ENCODE measurements at places on chromosomes 3 and 15.
A peak's percentile ranks its signal among the peaks of the same experiment; 100 is the strongest.

DNA sequence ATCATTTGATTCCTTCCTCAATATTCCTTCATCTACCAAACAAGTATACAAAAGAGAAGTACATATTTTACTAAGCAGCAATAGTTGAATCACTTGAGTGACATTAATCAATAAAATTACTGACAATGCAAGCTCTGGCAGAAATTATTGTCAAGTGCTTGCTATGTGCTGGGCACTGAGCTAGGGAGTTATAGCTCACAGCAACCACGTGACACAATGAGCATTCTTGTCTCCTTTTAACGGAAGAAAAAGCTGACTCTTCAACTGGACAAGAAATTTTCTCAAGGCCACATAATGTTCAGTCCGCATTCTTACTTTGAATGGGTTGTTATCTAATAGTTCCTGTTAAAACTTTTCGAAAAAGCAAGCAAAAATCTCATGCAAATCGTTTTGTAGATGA, 500.1 kb downstream of the PYDC2 start:
- ATAC-seq: no peak

GRCh38 chr3:7106635-7107034, 245.7 kb downstream of the GRM7 start:
- no peak for ATAC-seq

GRCh38 chr3:9901967-9902366, 681 bp upstream of the IL17RE start:
- ATAC-seq: no peak

DNA sequence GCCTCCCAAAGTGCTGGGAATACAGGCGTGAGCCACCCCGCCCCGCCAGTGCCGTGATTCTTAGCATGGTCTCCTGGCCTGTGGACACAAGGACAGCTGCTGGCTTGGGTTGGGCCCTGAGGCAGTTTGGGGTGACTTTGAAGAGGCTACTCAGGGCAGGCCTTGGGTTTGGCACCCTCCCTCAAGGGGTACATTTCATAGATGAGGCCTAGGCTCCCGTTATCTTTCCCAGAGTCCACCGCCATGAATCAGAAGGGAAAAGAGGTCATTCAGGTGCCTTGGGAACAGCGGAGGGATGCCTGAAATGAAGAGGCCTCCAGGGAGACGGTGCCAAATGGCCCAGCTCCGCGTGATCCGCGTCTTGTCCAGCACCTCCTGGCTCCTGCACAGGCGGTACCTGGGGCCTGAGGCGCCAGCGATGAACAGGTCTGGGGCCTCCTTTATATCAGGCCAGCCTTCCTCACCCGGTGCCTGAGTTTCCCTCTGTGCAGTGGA, 9.3 kb downstream of the GNAI2 start:
- ATAC-seq: no peak

GRCh38 chr15:100596792-100597191, 5.2 kb downstream of the LINS1 start:
- ATAC-seq: peak; percentile 92

DNA sequence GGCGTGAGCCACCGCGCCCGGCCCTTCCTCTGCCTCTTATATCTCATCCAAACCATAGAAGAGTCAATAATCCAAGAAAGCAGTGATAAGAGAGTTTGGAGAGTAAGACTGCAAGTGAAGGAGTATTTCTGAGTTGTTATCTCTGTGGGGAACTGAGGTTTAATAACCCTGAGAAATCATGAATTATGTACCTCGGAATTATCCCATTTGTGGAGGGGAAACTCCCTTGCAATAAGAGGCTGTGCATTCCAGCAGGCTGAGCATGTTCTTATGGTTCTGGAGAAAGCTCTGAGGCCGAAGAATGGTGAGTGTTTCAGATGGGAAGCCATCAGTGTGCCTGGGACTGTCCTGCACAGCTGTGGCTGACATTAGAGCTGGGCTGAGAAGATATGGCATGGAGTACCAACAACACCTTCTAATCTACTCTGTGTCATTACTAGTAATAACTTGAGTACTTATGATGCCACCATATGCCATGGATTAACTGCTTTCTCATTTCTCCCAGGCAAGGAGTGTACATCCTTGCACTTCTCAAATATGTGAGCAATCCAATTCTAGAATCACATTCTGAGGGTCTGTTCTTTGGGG, 31.4 kb upstream of the NOX5 start:
- ATAC-seq: no peak

GRCh38 chr3:128549283-128550112, 56.5 kb upstream of the GATA2 start:
- ATAC-seq: no peak

- no peak for ATAC-seq
Observed at GRCh38 chr3:129346695-129347457, 68.2 kb downstream of the HMCES start.

- no peak for ATAC-seq
Observed at GRCh38 chr3:120495809-120496208, 45.0 kb upstream of the FSTL1 start.

DNA sequence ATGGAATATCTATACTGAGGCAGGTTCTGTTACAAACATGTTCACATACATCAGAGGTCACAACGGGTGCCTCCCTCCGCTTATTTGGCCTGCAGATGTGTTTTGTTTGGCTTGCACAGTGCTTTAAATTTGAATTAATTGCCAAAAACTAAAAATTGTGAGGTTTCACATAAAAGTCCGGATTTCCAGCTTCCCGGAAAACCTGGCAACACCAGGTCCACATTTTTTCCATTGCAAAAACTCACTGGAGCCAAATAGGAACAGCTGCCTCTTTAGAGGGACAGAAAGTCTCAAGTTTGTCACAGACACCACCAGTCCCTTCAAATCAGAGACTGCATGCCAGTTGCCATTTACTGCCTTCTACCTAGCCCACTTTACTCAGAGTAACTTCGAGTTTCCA, 205.9 kb upstream of the MDFIC2 start:
- no peak for ATAC-seq

GRCh38 chr3:188164248-188164687, 10.3 kb downstream of the LPP start:
- ATAC-seq: peak; percentile 47

- ATAC-seq: no peak
Observed at GRCh38 chr15:39357480-39358268, 223.2 kb upstream of the THBS1 start.

- no peak for ATAC-seq
Observed at GRCh38 chr15:66184492-66184891, 69.1 kb downstream of the MEGF11 start.

- no peak for ATAC-seq
Observed at GRCh38 chr15:62873203-62873602, 169.3 kb upstream of the TPM1 start.

DNA sequence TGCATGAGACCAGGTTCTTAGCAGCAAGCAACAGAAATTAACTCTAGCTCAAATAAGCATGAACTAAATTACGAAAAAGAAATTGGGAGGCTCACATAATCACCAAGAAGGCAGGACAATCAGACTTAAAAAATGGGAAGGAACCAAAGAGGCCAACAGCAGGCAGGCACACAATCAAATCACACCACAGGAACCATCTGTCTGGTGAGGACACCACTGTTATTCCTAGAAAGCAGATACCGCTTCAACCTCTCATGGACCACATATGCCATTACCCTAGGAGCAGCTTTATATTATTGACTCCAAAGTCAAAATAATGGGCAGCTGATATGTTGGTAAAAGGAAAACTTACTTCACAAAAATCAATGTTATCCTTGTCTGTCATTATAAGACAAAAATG, 51.6 kb downstream of the SUCLG2 start:
- ATAC-seq: no peak

DNA sequence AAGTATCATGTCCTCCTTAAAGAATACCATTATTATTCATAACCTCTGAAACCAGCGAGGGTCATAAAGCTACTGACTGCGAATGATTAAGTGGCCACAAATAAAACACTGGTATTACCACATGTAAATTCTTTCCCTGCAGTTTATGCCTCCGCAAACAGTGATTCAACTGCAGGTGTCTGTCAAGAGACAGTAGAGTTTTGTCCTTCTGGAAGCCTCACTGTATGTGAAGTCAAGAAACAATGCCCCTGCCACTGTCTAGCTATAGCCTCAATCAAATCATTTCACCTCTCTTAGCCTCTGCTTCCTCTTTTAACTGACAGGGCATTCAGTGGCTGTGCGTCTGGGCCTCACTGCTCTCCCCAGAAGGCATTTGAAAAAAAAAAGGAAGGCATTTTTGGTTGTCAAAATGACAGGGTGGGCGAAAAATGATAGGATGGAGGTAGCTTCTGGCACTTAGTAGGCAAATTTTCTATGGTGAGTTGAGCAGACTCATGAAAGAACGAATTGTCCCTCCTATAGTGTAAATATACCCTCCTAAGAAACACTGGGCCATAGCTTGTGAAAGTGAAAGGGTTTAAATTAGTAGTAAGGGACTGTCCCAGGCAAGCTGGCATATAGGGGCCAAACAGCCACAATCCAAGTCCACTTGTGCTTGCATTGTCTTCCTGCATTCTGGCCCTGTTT, 66.7 kb downstream of the FILIP1L start:
- peak; percentile 92 for ATAC-seq

DNA sequence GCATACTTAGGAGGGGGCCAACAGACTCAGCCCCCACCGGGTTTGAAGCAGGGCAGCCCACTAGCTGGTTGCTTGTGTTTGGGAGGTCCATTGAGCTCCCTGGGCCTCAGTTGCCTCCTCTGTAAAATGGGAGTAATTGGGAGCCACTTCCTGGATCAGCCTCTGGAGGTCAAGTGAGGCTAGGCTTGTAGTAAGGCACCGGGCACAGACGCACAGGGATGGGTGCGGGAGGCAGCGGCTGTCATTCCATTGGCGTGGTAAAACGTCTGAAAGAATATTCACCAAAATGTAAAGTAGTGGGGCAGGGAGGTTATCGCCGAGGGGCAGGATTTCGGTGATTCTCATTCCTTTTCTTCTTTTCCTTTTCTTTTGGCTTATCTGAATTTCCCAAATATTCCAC, 64.6 kb downstream of the TLE3 start:
- ATAC-seq: no peak

- ATAC-seq: no peak
Observed at GRCh38 chr15:70199540-70200410, 102.1 kb upstream of the TLE3 start.

GRCh38 chr3:48845170-48845569, 2.5 kb downstream of the PRKAR2A start:
- ATAC-seq: no peak

DNA sequence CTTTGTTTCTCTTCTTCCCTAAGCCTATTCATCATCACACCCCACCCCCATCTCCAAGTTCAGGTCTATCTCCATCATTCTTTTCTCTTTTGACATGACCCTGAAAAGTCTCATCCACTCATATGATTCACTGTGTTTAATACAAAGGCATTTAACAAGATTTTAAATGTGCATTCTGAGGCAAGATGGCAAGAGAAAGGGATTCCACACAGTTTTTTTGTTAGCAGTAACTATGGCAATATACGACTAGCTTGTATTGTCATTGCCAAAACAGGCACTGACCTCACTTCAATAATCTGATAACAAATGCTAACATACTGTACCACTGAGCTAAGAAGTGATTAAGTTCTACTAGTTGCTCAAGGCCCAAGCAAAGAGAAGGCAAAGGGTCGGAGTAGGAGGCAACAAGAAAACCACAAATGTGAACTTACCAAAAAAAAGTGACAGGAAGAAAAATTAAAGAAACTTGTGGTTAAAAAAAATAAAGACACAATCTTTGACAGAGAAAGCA, 53.2 kb downstream of the FBN1 start:
- ATAC-seq: no peak

GRCh38 chr3:54897028-54897711, 30.7 kb downstream of the LRTM1 start:
- ATAC-seq: no peak

GRCh38 chr15:70497661-70498060, 265.7 kb downstream of the UACA start:
- ATAC-seq: no peak

DNA sequence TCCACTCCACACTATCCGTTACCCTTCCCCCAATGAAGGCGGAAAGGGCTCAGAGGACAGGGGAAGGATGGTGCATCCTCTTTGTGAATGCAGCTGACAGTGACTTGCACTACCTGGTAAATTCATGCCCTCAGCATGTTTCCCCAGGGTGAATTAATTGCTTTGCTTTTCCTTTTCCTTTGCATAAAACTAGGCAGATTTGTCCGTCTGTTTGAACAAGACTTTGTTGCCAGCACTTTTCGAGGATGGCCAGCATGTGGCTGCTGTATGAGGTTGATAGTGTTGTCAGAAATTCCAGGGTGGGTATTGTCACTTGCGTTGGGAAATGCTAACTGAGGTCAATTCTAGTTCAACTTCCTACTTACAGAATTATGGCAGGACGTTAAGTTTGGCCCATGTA, 79.0 kb upstream of the RARB start:
- ATAC-seq: no peak

GRCh38 chr3:126573492-126574117, 14.9 kb upstream of the C3orf22 start:
- no peak for ATAC-seq

- no peak for ATAC-seq
Observed at GRCh38 chr3:140051019-140051957, 116.3 kb downstream of the CLSTN2 start.

DNA sequence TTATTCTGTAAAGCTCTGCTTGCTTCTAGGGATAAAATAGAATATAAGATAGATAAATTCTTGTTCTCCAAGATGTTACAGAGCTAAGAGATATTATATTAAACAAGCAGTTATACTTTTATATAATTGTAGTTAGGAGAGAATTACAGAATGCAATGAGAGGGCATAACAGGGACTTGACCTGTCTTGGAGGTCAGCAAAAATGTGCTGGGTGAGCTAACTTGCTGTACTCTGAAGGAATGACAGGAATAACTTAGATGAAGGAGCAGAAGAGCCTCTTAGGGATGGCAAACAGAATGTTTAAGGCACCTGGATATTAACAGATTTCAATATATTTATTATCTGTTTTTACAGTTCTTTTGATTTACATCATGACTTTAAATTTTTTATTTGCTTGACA, 33.2 kb downstream of the ZNF654 start:
- no peak for ATAC-seq

DNA sequence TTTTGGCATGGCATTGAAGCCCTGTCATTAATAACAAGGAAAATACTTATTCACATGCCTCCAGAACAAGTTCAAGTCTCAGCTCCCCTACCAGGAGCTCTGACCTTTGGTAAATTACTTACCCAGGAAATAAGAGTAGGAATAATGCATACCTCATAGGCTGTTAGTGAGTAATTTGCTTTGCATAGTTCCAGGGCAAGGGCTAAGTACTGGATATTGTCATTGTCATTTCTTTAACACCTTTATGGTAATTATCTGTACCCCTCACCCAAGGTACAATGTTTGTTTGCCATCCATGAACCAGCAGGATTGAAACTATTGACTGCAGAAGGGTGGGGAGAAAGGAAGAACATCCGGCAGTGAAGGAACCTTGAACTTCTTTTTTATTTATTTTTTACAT, 148.5 kb downstream of the SOX2 start:
- no peak for ATAC-seq

DNA sequence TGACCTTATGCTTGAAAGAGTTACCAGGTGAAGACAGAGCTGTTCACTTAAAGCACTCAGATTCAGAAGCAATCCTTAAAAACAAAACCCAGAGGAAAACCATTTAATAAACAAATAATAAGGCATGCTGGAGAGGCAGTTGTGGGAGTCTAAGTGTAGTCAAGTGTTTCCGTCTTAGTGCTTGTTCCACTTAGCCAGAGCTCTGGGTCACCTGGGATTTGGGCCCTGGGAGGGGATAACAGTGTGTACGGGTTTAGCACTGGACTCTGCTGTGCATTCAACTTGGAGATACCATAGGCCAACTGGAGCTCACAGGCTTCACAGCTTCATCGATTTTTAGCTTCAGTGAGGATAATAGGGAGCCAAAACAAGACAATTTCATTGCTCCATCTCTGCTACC, 444.6 kb downstream of the CNTN4 start:
- no peak for ATAC-seq

Measured in stimulated activated memory B cell treated with anti-CD40 and anti-IgM and Interleukin-4, amounts not matched to agents 10 μg/mL and 1 μg/mL and 100 μg/mL, for 72 hours (primary cell).